RWPE2 (cell line): ENCODE measurements at places on chromosomes 13 and 19.

DNA sequence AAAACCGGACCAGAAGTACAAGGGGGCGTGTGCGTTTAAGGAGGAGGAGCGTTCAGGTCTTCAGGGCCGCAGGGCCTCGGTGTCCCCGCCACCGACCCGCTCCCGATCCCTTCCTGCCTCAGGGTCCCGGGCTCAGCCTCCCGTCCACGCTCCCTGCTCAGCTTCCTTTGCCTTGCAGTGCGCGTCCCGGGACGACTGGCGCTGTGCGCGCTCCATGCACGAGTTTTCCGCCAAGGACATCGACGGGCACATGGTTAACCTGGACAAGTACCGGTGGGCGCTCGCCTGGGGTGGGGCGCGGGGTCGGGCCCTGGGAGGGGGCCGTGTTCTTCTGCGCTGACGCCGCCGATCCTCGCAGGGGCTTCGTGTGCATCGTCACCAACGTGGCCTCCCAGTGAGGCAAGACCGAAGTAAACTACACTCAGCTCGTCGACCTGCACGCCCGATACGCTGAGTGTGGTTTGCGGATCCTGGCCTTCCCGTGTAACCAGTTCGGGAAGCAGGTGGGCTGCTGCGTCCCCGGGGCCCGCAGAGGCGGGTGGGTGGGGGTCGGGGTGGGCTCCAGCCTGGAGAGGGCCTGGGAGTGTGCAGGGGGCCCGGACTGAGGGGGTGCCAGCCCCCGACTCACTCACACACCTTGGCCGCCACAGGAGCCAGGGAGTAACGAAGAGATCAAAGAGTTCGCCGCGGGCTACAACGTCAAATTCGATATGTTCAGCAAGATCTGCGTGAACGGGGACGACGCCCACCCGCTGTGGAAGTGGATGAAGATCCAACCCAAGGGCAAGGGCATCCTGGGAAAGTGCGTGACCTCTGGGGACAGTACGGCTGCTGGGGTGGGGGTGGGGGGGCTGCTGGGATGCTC, 1.4 kb downstream of the GPX4 start:
- H3K27me3 ChIP-seq, result no peaks in the 10 kb centered on the region
- H3K36me3 ChIP-seq, result peaks cover 36% of the 10 kb centered on the region
- H3K4me3 ChIP-seq, result peak overlapping the region; percentile 70
- peak overlapping the region; percentile 94 for H3K27ac ChIP-seq
- H3K4me1 ChIP-seq, result peaks cover 21% of the 10 kb centered on the region

DNA sequence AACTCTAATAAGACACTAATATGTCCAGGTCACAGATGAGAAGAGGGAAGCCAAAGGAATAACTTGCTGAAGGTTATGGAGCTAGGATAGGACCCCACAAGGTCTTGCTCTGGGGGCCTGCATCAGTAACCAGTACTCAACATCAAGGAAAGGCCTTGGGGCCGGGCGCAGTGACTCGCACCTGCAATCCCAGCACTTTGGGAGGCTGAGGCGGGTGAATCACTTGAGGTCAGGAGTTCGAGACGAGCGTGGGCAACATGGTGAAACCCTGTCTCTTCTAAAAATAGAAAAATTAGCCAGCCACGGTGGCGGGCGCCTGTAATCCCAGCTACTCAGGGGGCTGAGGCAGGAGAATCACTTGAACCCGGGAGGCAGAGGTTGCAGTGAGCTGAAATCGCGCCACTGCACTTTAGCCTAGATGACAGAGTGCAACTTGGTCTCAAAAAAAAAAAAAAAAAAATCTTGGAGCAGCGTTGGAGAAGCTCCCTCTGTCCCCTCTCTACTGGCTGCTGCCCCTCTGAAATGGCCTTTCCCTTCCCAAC, 1.8 kb downstream of the LONP1 start:
- peaks cover 40% of the 10 kb centered on the region for H3K36me3 ChIP-seq
- H3K4me1 ChIP-seq, result peaks cover 2% of the 10 kb centered on the region
- H3K27me3 ChIP-seq, result no peaks in the 10 kb centered on the region
- no peak for DNase-seq
- peak overlapping the region; percentile 73 for H3K27ac ChIP-seq

- no peaks in the 10 kb centered on the region; the same call in 1 of the 2 replicates for H3K36me3 ChIP-seq
- H3K27ac ChIP-seq, result no peak overlapping the region
- H3K27me3 ChIP-seq, result no peaks in the 10 kb centered on the region
Measured at GRCh38 chr19:17125062-17125727, 49.6 kb downstream of the MYO9B start.

DNA sequence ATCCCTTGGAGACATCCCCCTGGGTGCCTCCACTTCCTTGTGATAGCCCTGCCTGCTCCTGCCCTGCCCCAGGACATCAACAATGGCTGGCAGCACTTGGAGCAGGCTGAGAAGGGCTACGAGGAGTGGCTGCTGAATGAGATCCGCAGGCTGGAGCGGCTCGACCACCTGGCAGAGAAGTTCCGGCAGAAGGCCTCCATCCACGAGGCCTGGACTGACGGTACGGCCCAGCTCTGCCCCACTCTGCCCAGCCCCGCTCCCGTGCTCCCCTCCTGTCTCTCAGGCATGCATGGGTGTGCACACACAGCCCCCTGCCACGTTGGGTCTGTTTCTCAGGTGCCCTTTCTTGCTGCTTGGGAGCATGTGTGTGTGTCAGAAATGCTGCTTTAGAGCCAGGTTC, 26.4 kb downstream of the CAPN12 start:
- no peaks in the 10 kb centered on the region for H3K27me3 ChIP-seq
- no peak overlapping the region for H3K4me3 ChIP-seq

DNA sequence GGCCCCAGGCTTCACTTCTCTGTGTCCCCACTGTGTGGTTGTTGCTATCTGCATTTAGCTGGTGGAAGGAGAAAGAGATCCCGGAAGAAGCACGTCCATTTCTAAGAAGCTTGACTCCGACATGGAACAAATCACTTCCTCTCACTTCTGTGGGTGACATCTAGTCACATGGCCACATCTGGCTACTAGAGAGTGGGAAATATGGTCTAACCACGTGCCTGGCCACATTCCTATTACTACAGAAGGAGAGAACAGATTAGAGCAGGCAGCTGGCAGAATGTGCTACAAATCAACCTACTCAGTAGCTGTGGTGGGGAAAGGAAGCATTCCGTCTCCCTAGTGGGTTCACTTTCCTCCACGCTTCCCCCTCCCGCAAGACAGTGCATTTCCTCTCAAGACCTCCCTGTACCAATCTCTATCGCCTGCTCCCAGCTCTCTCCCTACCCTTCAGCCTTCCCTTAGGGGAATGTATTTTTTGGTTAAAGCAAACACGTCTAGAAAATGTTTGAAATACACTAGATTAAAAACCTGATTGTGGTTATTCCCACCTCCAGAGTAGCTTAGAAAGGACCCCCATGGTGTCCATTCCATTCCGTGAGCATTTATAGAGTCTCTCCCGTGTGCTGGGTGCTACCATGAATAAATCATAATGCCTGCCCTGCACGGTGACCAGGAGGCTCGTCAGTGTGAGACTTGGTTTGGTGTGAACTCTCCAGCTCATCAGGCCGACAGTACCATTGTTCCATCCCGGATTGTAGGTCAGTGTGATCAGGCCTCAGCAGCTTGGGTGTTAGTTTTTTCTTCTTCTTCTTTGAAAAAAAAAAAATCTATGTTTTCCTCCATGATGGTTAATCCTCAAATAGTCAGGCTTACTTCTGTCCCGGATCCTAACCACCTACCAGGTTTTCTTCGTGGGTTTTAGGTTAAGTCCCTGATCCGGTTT, 8.0 kb upstream of the AMER2 start:
- H3K36me3 ChIP-seq, result no peaks in the 10 kb centered on the region
- DNase-seq, result no peak
- peaks cover 9% of the 10 kb centered on the region for H3K27me3 ChIP-seq
- no peak overlapping the region for H3K4me3 ChIP-seq

- H3K27me3 ChIP-seq, result no peaks in the 10 kb centered on the region
- H3K27ac ChIP-seq, result no peak overlapping the region
- H3K36me3 ChIP-seq, result peaks cover 64% of the 10 kb centered on the region
- no peak overlapping the region for H3K4me3 ChIP-seq
- no peak for DNase-seq
- H3K4me1 ChIP-seq, result no peaks in the 10 kb centered on the region
Measured at GRCh38 chr19:32642771-32643170, 32.2 kb downstream of the ANKRD27 start.
